ENCODE measurements at places on chromosomes 2 and 18.

DNA sequence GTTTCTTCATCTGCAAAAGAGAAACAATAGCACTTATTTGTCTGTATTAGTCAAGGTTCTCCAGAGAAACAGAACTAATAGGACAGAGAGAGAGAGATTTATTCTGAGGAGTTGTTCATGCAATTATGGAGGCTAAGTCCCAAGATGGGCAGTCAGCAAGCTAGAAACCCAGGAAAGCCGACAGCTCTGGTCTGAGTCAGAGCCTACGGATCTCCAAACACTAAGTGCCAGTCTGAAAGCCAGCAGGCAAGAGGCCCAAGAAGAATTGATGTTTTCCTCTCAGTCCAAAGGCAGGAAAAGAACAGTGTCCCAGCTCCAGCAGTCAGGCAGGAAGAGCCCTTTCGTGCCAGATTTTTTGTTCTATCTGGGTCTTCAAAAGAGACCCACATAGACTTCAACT is 36.5 kb upstream of the SLC66A3 start:
- no peak for DNase-seq

DNA sequence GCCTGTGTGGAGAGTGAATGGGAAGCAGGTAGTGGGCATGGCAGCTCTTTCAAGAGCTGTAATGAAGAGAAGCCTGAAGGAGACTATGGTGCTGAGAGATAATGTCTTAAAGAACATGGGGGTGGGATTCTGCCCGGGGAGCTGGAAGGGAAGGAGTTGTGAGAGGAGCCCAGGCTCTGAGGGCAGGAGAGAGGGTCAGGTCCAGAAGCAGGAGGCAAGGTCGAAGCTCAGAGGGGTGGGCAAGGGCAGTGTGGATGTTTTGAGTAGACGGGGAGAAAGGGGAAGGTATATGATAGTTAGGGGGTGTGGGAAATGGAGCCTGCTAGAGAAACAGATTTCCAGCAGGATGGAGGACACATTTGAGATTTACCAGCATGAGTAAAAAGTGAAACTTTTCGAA is 2.1 kb downstream of the CAPN10 start:
- no peak for DNase-seq

DNA sequence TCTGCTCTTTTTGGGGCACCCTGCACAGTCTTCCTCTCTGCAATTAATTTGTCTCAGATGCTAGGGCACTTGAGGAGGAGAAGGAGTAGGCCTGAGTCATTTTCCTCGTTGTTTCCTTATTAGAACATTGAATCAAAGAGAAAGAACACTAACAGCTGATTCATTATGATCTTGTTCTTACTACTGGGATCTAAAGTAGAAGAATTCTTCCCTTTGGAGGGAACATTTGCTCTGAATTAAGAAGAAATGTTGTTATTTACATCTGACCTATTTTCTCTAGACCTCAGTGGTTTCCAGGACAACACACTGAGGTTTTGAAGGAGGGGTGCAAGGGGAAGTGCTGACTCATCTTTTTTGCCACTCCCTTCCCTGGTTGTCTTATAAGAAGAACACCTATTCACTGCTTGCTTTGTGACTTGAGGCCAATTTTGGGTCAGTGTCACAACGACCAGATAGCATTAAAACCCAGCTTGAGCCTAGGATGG is 24.3 kb upstream of the STAT1 start:
- DNase-seq: peak; percentile 82

GRCh38 chr18:31185186-31185950 is 22.7 kb upstream of the DSC1 start:
- DNase-seq: no peak

DNA sequence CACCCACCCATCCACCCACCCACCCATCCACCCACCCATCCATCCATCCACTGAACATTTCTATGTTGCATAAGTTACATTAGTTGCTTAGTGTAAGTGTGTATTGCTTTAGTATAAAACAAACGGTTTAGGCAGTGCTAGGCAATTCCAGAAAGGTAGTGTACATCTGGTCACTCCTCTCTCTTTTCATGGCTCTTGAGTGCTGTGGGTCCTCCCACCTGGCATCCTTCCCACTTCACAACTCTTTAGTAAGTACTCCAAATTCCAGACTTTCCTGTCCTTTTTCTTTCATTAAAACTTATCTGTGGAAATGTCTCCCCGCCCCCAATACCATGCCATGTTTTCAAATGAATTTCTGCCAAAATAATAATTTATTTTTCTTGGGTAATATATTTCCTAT is 122.5 kb downstream of the PLEKHM3 start:
- DNase-seq: no peak

DNA sequence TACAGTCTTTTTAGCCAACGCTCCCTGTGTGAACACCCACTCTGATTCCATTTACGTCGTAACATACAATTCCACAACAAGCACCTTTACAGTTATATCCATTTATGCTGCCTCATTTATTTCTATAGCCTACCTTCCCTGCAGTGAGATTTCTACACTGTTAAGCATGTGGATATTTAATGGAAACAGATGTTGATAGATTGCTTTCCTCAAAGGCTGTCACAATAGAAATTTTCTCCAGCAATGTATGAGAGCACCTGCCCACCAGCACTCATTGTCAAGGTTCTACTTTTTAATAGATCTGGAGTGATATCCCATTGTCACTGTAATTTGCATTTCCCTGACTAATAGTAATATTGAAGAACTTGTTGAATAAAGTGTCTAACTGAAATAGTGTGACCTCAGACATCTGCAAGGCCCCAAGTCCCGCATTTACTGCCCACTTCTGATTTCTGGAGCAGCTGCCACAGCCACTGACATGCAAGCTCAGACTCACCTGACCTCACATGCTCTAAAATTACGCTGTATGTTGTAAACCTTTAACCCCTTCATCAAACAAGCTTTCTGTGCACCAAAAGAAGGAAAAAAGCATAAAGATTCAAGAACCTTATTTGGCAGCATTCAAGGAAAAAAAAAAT is 295.1 kb downstream of the CNTNAP5 start:
- no peak for DNase-seq

DNA sequence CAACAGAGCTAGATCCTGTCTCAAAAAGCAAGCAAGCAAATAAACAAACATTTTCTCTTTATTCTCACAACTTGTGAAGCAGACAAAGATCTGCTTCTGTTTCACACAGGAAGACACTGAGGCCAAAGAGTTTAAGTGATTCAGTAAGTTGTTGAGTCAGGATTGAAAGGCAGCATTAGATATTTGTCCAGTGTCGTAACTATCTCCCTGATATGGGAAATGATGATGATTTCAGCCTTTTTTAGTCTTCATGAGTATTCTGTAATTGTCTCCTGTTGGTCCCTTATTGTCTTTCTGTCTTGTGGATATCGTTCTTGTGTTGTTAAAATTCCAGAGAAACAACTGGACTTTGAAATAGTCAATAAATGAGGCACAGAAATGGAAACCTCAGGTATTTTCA is 59.6 kb downstream of the GATA6 start:
- no peak for DNase-seq

DNA sequence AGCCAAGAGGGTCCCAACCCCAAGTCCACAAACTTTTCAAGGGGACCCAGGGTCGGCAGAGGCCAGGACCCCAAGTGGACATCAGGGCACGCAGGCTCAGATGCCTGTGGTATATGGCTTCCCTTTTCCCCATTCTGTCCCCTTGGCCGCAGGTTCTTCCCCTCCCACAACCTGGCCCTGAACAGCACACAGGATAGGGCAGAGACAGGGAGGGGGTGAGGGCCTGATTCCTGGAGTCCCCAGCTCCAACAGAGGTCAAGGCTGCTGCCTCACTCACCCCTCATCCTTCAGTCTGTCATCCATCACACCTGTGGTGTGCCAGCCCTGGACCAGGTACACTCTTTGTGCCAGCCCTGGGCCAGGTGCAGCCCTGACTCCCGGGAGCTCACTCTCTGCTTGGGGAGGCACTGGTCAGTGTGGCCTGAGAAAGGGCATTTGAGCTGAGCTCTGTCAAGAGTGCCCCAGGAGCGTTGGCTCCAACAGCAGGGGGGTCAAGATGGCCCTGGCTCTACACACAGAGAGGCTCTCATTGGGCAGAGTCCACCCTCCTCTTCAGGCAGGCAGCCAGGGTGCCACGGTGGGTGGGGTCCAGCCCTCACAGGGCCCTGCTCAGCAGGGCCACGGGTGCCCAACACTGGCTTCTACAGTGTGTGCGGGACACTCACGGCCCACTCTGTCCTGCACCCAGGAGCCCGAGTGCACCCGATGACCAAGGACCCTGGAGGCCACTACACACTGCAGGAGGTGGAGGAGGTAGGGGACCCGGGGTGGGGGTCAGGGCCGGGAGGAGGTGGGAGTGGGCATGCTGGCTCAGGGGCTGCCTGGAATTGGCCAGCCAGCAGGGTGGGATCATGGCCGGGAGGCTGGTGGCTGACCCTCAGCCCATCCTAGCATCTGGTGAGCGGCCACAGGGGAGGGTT is 1.6 kb downstream of the AGXT start:
- DNase-seq: no peak

- no peak for DNase-seq
These were observed 66.0 kb upstream of the ITGB6 start for GRCh38 chr2:160266037-160266551.

DNA sequence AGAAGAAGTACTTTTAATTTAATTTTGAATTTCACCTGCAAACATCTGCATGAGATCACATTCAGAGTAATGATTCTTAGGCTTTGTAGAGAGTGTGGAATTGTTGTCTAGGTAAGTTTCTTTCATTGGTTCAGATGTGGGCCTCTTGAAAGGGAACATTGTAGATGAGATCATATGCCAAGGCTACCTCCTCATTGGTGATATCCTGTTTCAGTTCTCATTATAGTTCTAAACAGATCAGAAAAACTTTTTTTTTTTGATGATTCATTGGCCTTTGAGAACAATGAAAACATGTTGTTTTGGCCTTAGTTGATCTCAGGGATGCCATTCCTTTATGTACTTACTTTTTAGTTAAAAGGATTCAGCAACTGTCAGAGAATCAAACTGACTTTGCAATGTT is 44.5 kb downstream of the EML6 start:
- DNase-seq: no peak

DNA sequence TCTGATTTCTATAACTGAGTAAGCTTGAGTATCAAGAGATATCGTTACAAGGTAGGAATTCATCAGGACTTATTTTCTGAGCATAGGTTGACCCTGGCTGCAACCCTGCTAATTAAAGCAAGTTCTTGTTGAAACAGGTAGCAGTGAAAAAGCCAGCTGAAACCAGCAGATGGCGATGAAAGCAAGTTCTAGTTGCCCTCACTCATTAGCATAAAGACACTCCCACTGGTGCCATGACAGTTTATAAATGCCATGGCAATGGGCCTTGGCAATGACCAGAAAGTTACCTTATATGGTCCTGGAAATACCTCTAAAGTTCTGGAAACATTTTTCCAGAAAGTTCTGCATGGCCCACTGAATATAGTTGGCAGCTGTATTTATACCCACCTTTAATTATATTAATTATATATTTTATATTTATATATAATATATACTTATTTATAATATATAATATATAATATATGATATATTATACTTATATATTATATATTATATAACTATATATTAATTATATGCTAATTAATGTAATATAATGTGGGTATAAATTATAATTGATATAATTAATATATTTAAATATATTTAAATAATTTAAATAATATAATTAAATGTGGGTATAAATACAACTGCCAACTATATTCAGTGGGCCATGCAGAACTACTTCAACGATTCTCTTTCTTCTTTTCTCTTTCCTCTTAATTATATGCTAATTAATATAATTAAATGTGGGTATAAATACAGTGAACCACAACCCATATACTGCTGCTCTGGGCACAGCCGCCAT is 188.0 kb downstream of the CDH7 start:
- DNase-seq: peak; percentile 0

DNA sequence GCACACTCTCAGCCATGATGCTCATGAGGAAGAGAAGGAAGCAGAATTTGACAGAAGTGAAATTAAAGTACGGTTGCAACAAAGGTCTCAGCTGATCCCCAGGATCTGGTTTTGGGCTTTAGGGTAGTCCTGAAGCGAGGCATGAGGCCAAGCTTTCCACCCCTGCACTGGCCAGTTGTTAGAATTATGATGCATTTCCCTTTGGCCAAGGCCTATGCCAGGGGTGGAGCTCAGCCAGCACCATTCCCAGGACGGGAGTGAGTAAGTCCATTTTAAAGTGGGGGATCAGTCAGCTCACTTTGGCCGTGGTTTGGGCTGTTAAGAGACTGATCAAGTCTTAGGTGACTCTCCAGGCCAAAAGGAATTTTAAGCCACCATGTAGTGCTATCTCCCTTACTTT is 314.5 kb upstream of the MMADHC start:
- DNase-seq: no peak

DNA sequence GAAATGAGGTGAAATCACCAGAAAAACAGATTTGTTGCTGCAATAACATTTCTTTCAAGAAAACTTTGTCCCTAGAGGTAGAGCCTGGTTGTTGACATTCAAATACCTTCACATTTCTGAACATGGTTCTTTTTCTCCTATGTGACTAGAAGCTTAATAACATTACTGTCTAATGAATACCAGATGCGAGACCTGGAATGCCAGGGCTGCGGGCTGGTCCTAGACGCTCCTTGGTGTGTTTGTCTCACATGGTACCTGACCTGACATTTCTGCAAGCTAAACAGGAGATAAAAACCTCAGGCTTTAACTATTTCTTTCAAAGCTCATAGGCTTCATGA is 38.5 kb downstream of the ACKR3 start:
- peak; percentile 12 for DNase-seq

GRCh38 chr2:119475225-119475856 is 43.7 kb downstream of the TMEM37 start:
- DNase-seq: no peak

DNA sequence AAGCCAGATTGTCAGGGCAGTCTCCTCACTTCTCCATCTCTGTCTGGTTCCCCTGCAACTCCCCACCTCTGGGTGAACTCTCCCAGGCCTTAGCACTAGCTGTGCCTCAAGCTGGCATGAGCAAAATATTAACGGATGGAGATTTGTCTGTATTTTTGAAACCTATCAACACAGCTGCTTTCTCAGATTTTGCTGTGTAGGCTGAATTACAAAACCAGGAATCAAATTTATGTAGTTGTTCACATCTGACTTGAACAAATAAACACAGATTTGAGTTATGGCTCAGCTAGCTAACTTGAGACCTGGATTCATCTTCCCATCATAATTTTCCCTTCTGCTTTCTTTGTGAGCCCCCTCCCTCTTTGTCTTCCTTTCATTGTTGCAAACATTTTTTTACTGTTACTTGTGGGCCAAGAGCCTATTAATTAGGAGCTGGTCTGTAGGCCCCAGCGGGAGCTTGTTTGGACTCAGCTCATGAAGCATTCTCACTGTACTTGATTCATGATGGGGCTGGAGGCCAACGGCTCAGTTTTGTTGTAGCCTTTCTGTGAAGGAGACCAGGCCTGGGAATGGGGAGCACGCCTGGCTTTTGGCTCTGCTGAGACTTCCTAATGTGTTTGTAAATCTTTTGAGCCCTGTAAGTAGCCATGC is 164.1 kb upstream of the GATA6 start:
- no peak for DNase-seq

GRCh38 chr18:42230636-42231035 is 275.6 kb downstream of the PIK3C3 start:
- no peak for DNase-seq
